NCI-H345 (cell line): ENCODE measurements at places on chromosomes 2 and 18.

DNA sequence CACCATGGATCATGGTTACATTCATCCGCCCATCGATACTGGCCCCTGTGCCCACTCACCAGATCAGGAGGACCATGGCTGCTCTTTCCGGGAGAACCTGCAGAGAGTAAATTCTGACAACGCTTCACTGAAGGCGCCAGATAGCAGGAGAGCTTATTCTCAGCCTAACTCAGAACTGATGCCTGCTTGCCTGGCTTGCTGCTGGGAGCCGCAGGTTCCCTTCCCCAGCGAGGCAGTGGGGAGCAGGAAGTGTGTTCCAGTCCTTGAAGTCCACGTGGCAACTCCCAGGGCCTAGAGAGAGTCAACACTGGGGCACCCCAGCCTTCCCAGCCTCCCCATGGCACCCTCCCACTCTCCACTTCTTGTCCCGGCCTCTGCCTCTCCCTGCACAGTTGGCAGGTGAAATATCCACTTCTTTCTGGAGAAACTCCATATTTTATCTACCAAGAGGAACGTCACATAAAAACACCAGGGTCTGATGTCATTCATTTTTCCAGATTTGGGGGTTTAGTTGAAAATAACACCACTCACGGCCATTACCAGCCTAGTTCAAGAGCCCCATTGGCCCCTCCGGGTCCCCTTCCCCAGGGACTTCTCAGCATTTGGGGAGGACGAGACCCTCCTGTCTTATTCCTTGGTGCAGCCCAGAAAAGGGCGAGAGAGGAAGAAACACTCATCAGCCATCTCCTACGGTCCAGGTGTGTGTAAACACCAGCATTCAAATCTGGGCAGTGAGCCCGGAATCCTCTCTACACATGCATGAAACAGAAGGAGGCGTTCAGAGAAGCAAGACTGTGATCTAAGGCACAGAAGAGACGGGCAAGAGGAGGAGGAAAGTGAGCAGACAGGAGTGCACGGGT is 3.5 kb upstream of the TUBB6 start:
- peak; percentile 76 for DNase-seq

DNA sequence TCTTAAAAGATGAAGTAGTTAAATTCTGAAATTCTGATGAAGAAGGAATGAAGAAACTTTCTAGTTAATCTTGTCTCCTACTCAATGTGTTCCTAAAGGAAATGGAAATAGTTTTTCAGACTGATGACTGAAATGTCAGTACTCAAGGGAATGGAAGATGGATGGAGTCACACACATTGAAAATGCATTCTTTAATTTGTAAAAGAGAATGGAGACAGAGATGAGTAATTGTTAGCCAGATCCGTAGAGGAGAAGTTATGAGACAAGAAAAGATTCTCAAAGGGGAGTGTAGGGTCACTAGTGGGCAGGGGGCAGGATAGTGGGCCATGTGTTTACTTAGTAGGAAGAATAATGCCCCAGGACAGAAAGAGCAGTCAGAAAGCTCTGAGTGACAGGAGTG is 13.3 kb downstream of the ZSWIM2 start:
- DNase-seq = no peak

- DNase-seq = no peak
Measured at GRCh38 chr2:95297639-95298395, 670 bp downstream of the KCNIP3 start.

DNA sequence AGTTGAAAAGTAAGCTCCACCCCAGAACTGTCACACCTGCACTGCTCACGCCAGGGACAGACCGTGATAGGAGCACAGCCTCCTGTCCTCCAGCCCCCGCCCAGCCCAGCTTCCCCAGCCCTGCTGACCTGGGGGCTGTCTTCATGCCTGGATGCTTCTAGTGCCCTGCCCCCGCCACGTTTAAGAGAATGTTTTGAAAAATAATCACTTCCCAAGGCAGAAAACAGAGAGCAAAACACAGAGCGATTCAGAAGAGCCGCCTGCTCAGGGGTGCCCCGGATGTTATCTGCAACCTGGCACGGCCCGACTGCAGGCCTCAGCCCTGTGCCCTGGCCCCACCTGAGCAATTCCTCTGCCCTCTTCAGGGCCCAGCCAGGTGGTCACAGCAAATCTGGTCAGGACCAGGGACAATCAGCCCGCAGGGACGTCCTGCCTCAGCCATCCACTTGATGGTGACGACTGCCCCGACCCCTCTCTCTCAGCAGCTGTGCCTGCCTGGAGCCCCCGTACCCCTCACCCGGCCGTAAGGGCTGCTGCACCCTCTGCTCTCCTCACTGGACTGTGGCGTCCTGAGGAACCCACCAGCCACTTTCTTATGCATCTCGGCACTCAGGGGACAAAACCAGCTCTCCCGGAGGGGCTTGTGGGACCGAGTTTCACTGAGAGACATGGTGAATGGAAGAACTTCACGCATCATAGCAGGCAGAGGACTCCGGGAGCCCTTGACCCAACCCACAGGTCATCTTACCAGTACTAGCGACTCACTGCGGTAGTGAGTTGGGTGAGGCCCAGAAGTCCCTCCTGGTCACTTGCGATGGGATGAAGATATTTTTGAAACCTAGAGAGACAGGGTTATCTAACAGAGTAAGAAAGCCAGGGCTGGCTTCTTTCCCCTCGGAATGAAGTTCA is 30.2 kb downstream of the ADI1 start:
- no peak for DNase-seq

GRCh38 chr18:77039196-77040130 is 93.1 kb downstream of the MBP start:
- no peak for DNase-seq

- DNase-seq = no peak
Measured at GRCh38 chr2:8479298-8479697, 202.6 kb upstream of the ID2 start.

DNA sequence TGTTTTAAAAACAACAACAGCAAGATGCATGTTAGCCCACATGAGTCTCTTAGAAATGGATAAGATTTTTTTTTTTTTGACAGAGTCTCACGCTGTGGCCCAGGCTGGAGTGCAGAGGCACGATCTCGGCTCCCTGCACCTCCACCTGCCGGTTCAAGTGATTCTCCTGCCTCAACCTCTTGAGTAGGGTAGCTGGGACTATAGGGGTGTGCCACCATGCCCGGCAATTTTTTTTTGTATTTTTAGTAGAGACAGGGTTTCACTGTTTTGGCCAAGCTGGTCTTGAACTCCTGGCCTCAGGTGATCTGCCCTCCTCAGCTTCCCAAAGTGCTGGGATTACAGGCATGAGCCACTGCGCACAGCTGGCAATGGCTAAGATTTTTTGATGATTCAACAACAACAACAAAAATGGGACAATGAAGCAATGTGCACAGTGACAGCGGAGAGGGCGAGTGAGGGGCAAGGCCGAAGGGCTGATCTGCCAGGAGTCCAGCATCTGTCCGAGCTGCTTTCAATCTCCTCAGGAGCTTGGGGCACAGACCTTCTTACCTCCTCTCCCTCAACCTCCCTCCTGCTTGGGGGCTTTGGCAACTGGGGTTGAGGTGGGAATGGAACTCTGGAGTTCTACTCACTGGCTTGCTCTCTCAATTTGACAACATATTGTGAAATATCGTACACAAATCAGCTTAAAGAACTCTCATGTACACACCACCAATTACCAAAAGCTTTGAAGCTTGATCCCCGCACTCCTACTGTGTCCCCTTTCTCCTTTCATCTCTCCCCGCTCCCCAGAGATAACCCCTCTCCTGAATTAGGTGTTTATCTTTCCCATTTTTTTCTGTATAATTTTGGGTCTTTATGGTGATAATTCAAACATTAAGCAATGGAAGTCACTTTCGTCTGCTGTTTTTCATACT is 3.4 kb downstream of the ABCG8 start:
- DNase-seq = no peak

GRCh38 chr2:183093857-183094657 is 15.5 kb downstream of the DUSP19 start:
- no peak for DNase-seq

- DNase-seq = no peak
Measured at GRCh38 chr2:205858881-205859441, 176.7 kb downstream of the NRP2 start.

- DNase-seq = no peak
Measured at GRCh38 chr2:232315923-232316299, 62.6 kb upstream of the ALPP start.

DNA sequence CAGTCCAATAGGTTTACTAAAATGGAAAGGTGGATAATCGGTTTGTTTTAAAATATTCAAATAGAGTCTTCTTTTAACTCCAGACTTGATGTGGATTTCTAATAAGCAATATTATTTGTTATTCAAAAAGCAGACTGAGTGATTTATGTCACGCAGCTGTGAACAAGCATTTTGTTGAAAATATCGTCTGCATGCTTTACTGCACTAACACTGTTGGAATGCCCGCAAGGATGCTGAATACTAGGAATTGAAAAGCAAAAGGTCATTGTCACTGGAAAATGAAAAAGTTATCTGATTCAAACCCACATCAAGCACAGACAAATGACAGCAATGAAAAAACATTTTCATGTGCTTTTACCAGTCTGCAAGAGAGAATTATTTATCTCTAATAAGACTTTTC is 31.1 kb downstream of the CHN1 start:
- DNase-seq = no peak

DNA sequence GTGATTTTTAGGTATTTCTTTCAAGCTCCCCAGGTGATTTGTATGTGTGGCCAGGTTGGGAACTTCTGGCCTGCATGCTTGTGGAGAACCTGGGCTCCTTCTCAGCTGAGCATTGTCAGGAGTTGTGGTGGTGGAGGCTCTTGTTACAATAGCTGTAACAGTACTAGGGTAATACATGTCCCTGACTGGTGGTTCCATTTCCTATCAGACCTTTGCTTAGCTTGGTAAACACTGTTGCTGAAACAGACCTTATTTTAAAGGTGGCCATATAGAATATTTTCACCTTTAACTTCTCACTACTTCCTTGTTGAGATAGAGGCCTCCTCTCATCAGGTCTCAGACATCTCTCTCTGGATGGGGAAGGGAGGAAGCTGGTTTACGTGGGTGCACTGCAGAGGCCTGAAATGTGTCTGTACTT is 79.2 kb downstream of the SETBP1 start:
- no peak for DNase-seq

GRCh38 chr18:22346401-22346952 is 71.2 kb downstream of the CTAGE1 start:
- DNase-seq = no peak

DNA sequence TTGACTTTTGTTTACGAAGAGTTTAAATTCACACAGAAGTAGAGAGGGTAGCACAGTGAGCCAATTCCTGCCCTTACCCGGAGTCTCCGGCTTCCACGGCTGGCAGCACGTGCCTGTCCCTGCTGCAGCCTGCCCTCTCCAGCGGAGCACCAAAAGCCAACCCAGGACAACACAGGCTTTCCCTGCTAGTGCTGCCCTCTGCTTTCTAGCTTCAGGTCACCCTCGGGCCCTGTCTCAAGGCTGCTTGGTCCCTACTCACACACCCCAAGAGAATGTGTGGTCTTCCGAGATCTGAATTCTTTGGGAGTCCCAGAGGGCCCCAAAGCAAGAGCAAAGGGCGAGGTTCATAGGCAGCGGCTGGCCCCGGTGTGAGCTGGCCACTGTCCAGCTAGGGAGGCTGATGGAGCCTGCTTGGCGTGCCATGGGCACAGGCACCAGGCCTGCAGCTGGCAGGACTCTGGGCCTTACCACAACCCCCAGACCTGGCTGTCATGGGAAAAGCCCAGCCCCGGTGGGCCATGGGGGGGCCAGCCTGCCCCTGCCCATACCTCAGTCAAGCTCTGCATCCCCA is 7.0 kb upstream of the HS6ST1 start:
- DNase-seq = no peak

- no peak for DNase-seq
Measured at GRCh38 chr18:25334588-25334987, 17.4 kb downstream of the ZNF521 start.

DNA sequence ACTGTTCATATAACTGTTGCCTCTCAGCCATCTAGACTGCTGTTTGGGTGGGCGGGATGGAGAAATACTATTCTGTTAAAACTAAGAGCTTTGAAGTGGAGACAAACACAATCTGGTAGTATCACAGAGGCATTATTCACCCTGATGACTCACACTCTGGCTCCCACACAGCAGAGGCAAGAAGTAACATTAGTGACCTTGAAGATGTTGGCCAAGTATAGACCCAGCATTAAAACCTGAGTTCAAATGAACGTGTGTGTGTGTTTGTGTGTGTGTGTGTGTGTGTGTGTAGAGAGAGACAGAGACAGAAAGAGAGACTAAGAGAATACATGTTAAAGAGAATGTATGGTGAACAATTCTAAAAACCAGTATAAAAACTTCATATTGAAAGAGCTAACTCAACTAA is 22.5 kb upstream of the ACVR1 start:
- no peak for DNase-seq

DNA sequence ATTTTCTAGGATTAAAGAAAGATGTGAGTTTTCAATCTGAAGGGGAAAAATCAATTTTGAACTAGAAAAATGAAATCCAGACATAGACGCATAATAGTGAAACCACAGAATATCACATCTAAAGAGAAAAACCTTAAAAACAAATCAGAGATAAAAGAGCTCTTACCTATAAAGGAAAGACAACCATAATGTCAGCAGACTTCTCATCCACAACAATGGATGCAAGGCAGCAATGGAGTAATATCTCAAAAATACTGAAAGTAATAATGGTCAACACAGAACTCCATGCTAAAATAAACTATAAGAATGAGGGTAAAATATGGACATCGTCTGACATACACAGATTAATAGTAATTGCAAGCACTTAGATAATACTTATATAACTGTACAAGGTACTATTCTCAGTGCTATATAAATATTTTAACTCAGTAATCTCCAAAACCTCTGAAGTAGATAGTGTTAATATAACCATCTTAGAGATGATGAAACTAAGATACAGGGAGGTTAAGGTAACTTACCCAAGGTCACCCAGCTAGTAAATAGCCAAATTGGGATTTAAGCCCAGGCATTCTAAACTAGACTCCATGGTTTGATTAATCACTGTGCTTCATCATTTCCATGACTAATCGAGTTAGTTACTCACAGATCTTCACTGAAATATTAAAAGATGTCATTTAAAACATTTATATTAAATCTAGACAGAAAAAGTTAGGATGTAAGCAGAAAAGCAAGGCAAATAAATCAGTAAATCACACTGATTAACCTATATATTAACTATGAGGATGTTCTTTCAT is 89.4 kb upstream of the SPTBN1 start:
- DNase-seq = no peak

GRCh38 chr2:119491776-119492525 is 32.3 kb downstream of the SCTR start:
- DNase-seq = no peak

DNA sequence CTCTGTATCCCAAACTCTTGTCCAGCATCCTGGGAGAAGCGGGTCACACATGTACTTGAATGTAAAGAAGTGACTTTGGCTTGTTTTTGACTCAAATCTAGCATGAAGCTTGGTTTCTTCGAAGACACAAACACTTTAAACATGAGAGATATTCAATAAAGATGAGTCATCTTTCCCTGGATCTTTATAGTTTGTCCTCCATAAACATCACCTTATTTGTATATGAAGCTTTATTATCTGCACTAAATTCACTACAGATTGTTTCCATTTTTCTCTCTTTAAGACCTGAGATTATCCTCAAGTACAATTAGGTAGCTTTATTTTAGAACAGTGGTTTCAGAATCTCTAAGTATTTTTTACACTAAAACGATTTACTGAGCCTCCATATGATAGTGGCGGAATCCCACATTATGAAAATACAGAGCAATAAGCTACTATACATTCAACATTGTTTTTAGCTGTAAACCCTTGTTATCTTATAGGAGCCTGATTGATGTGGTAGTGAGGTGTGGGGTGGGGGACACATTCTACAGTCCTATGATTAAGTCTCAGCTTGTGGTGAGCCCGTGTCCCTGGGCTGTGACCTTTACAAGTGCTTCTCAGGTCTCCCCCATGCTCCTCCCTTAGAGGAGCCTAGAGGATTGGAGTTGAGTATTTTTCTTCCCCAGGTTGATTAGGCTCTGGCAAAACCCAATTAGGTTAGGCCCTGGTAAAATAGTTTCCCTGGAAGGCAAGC is 79.6 kb upstream of the RAPGEF4 start:
- no peak for DNase-seq
